ENCODE measurements at places on chromosomes 4 and X.

DNA sequence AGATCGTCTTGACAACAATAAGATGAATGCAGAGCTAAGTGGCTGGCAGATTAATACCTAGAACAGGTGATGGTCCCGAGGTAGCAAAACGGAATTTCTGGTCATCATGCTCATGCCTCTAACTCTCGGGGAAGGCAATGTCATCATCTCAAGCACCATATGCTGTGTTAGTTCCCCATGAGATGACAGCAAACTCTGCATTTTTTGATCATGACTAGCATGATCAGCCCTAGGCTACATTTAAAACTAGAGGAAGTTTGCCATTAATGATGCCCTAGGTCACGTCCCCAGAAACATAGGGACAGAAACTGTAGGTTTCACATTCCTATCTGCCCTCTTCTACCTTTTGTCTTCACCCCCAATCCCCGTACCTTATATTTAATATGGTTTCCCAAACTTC lies 11.6 kb downstream of the LPAR4 start:
- no peak for DNase-seq

GRCh38 chr4:6327220-6327917 lies 57.7 kb downstream of the WFS1 start:
- DNase-seq, result peak; percentile 27

DNA sequence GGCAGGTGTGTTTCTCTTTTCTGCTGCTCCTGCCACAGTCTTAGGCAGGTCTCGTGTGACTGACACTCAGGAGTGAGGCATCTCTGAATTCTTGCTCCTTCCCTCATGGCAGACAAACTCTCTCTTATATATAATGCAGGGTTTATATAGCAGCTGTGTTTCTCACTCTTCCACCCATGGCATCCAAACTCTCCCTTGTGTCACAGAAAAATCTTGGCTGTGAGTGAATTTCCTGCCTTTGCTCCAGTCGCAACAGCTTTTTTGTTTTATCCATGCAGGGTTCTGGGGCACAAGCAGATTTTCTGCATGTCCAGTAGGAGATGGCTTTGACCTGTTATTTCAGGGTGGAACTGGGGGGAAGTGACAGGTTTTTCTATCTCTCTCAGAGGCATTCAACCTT lies 1275.5 kb downstream of the ADGRL3 start:
- no peak for DNase-seq

DNA sequence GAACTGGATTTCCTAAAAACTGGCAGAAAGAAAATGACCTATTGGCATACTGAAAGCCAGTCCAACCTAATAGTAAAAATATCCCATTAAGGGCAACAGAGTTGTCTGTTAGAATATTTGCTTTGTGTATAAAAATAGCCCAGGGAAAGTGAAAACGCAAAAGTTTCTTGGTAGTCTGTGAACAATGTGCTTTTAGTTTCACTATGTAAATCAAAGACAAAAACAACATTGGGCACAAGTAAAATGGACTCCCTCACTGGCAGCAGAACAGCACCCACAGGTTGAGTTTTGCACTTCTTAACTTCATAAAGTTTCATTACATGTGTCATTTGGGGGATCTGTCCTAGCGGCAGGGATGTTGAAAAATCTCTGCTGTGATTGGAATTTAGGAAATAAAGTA lies 4.3 kb upstream of the FGG start:
- DNase-seq, result no peak

GRCh38 chr4:113411496-113411938 lies 350.0 kb downstream of the CAMK2D start:
- DNase-seq, result peak; percentile 91

GRCh38 chr4:165136529-165136928 lies 23.9 kb upstream of the TMEM192 start:
- no peak for DNase-seq

DNA sequence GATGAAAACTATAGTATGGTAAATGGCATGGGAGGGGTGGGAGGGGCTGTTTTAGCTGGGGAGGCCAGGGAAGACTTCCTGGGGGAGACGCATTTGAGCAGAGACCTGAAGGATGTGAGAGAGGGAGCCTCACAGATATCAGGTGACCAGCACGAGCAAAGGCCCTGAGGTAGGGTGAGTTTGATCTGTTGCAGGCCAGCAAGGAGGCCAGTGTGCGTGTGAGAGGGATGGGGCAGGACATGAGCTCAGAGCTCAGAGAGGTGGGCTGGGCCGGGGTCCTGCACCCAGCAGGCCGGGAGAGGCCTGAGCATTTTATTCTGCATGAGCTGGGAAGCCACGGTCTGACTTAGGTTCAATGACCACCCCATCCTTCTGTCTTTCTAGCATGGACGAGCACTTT lies 80.0 kb downstream of the PPP2R2C start:
- no peak for DNase-seq

- no peak for DNase-seq
Measured at GRCh38 chrX:153407736-153408135, 3.5 kb upstream of the ZFP92 start.

- DNase-seq, result no peak
Measured at GRCh38 chrX:2629316-2630007, 61.6 kb upstream of the CD99 start.

DNA sequence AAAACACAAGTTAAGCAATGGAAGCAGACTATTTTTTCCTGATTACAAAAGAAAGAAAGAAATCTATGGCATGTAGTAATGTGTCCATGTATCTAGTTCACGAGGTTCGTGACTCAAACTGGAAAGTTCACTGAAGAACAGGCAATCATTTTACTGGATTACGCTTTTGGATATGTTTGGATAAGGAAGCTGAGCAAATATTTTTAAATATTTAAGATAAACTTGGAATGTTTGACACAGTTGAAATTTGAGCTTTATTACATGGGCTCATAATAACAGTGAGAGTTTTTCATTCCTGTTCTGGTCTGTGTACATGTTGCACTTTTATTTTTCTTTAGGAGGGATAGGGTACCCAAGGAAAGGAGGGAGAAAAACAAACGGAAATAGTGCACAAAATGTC lies 244.2 kb upstream of the GK2 start:
- DNase-seq, result peak; percentile 52

Data from stromal cell of bone marrow (primary cell).